Left renal pelvis (tissue), 4 donors: ENCODE measurements at places on chromosomes 1 and 21.

GRCh38 chr21:22280851-22281250 is 1282.6 kb downstream of the NCAM2 start:
- no peak for DNase-seq

DNA sequence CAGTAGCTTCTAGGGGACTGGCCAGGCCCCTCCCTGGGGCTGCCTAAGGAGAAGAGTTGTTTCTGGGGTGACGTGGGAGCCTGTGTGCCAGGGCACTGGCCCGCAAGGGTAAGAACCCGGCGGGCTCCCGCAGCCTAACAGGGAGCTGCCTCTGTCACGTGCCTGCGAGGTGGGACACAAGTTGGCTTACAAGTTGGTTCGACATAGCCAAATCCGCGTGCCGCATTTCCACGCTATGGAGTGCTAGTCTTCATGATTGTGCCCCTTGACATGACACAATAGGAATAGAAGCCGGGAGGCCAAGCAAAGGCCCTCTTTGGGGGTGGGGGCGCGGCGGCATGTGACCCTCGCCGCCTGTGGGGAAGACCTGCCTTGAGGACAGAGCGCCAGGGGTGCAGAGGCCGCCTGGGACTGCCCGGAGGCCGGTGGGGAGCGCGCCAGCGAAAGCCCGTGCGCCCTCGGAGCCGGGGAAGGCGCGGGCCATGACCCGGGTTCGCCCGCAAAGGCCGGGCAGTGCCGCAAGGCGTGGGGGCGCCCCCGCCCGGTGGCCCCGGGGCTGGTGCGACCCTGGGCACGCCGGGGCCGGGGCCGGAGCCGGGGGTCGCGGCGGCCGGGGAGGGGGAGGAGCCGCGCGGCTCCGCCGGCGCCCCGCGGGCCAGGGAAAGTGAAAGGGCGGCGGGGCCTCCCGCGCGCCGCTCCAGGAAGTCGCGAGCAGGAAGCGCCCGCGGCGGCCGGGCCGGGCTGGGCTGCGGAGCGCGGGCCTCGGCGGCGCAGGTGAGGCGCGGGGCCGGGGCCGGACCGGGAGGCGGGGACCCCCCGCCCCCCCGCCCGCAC is at the start of gene SLC37A1:
Gene SLC37A1 (plus strand): TSS at position 702 of the 834 bp plus-strand sequence. CDS start 4,603 bp downstream, outside the sequence.
- no peak for DNase-seq

- no peak for DNase-seq
Observed at GRCh38 chr1:231393668-231394067, 28.4 kb downstream of the EGLN1 start.

DNA sequence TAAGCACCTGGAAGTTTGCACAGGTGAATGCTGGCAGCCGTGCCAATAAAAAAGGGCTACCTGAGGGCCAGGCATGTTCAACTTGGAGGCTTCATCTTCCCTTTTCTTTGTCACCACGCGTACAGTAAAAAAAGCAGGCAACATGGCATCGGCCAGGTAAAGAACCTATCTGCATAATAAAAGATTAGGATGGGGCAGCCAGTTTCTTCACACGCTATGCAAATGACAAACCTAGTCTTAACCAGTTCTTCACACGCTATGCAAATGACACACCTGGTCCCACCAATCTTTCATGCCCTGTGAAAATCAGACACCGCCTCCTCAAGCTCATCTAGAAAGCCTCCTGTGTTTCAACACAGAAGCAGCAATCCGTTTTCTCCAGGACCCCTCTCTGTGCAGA is 413.4 kb downstream of the HLX start:
- DNase-seq, result no peak

GRCh38 chr21:44326716-44327602 is 12.2 kb downstream of the CFAP410 start:
- DNase-seq, result no peak

DNA sequence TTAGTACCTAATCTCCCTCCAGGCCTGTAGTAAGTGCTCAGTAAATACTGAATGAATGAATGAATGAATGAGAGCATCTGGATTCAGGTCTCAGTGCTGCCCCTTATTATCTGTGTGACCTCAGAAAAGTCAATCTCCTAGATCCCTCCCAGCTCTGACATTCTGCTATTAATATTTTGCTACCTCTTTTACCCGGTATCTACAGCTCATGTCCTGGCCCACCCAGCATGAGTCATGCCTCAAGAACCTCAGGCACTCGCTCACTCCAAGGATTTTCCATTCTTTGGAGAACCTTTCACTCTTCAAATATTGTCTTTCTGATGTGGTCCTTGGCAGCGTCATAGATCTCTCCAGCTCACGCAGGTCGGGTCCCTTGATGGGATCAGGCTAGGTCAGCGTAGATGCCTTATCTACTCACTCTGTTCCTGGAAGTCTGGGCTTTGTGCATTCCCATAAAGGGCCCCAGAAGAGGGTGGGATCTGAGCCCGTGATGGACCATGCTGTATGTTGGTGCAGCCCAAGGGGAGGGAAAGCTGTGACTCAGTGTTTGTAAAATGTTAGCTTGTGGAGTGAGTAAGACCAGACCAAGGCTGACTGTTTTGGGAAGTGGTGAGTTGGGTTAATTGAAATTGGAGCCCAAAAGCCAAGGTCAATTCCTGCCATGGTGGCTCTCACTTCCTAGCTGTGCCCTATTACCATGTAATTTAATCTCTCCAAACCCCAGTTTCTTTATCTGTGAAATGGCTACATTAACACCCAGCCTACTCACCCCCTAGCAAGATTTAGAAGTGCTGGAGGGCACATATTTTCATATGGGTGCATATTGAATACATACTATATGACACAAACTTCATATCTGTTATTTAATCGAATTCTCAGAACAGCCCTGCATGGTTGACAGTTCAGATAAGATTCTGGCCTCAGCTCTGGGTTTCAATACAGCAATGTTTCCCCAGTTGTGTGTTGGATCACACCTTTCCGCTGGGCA is 214.1 kb upstream of the USP24 start:
- DNase-seq, result no peak

- no peak for DNase-seq
Observed at GRCh38 chr1:170665629-170666028, 1.7 kb downstream of the PRRX1 start.

DNA sequence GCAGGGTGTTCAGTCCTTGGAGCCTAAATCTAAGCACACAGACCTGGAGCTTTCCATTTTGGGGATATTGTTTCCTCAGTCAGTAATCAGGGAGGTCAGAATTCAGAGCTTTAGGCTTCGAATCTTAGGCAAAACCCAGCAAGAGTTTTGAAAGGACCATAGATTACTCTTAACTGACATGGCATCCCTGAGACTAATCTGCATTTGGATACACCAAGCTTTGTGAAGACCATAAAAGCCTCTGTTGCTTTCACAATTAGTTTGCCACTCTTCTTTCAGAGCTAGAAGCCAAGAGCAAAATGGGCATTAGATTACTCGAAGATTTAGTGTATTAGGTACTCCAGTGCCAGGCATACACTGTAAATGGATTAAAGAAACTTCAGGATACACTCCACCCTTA is 131.8 kb upstream of the GREM2 start:
- no peak for DNase-seq

- no peak for DNase-seq
Observed at GRCh38 chr1:206100226-206100815, 16.9 kb downstream of the AVPR1B start.

GRCh38 chr1:187226396-187226795 is 397.6 kb downstream of the PLA2G4A start:
- no peak for DNase-seq
